ENCODE measurements at places on chromosomes 2 and 18.

DNA sequence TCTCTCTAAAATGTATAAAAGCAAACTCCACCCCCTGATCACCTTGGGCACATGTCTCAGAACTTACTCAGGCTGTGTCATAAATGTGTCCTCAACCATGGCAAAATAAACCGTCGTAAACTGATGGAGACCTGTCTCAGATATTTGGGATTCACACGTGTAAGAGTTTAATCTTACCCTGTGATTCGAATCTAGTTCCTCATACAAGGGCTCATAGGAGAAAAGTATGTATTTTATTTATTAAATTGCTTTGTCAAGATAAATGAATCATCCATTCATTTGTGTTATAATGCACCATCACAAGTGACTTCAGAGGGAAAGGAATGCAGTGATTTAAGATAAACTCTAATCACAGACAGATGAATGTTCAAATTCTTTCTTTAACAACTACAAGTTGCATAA lies 712.5 kb upstream of the LRATD1 start:
- DNase-seq: no peak

DNA sequence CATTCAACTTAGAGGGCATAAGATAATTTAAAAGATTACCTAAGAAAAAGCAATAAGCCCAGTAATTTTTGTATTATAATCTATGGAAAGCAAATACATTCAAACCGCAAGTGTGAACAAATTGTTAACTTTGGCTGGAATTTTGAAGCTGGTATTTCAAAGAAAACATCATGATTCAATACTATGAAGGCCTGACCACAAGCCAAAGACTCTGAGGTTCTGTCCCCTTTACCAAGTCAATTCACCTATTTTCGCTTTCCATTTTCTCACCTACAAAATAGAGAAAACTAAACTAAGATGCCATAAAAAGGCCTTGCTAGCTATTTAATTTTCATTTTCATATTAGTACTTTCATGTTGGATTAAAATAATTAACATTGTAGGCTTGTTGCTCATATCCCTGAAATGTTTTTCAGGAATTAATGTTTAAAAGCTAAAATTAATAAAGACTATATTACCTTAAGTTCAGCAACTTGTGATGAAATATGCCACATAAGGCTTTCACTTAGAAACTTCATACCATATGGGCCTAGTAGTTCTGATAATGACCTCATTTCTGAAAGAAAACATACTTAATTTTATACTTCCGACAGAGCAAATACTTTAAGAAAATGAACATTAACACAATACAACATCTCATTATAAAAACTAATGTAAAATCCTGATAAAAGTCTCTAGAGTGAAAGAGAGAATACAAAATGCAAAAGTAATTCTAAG lies 85.7 kb upstream of the FRZB start:
- DNase-seq: no peak

GRCh38 chr2:121038031-121038430 lies 247.0 kb downstream of the TFCP2L1 start:
- DNase-seq: no peak

DNA sequence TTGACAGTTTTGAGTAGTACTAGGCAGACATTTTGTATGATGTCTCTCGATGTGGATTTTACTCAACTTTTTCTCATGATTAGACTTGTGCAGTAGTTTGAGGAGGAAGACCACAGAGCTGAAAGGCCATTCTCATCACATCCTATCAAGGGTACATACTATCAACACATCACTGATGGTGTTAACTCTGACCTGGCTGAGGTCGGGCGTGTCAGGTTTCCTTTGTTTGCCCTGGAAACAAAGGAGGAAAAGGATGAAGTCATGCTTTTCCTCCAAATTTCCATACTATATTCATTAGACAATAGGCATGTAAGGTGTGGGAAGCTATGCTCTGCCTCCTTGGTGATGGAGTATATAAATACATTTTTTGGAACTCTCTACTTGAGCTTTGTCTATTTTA lies 211.1 kb downstream of the DSEL start:
- no peak for DNase-seq

DNA sequence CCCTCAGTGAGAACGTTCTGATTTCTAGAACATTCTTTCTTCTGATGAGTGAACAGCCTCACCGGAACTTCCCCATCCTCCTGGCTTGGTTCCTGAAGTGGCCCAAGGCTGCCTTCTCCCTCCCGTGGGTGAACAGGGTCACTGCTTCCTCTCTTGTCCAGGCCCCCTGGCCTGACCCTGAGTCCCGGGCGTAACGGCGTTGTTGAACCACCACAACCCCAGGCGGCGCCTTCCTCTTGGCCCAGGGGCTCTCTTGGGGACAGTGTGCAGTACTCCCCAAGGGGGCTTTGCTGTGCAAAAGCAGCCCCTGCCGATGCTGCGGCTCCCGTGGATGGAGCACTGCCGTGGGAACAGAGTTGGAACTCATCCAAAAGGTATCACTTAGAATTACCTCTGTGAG lies 147.2 kb downstream of the TSN start:
- no peak for DNase-seq

DNA sequence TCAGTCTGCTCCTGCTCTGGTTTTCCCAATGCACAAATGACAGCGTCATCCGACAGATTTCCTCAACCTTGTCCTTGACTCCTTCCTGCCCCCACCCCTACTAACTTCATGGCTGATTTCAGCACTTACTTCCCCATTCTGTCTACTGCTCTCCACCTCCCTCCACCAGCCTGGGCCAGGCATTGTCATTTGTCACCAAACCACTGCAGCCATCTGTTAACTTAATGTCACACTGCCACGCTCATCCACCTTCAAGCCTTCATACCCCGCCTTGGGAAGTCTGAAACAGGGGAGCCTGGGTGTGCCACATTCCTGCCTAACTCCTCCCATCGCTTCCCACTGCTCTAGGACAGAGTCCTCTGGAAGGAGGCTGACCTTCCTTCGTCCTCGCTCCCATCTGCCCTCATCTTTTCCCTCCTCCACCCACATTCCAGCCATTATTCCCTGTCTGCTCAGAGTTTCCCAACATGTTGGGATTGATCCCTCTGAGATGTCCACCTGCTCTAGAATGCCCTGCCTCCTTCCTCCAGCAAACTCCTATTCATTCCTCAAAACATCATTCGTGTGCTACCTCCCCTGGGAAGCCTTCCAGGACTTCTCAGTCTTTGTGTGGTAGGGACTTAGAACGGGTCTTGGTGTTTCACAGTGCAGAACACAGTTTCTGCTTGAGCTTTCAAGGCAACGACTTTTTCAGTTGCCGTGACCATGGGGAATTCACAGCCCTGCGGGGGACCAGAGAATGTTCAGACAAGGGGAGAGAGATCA lies 42.2 kb upstream of the SMAD7 start:
- DNase-seq: no peak

GRCh38 chr2:191401287-191401686 lies 156.1 kb downstream of the MYO1B start:
- DNase-seq: no peak

- DNase-seq: no peak
These were observed 38.7 kb downstream of the DDX1 start for GRCh38 chr2:15630121-15630977.
